AG09319 (cell line): ENCODE measurements at places on chromosomes 5 and 9.
A peak's percentile ranks its signal among the peaks of the same experiment; 100 is the strongest.

- DNase-seq: no peak
Measured at GRCh38 chr9:118094387-118094786, 390.2 kb downstream of the TLR4 start.

DNA sequence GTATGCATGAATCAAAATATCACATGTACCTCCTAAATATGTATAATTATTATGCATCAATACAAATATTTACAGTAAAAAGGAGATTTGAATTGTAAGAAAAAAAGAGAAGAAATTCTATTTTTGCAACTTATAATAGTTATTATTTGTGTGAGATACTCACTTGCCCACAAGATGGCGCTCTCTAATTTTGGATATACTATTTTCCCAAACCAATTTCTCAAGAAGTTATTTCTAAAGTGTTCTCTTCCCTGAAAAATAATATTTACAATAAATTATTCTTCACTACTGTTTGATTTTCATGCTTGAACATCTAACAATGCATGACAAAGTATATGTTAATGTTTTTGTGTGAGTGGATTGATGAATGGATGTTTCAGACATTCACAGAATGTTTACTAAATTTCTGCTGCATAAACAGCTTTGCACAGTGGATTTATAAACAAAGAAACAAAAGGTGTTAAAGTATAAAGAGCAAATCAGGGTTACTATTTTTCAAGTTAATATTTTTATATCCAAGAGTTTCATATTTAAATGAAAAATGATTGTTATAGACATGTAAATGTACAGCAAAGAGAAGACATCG, 503.4 kb downstream of the PDE4D start:
- DNase-seq: peak; percentile 1

DNA sequence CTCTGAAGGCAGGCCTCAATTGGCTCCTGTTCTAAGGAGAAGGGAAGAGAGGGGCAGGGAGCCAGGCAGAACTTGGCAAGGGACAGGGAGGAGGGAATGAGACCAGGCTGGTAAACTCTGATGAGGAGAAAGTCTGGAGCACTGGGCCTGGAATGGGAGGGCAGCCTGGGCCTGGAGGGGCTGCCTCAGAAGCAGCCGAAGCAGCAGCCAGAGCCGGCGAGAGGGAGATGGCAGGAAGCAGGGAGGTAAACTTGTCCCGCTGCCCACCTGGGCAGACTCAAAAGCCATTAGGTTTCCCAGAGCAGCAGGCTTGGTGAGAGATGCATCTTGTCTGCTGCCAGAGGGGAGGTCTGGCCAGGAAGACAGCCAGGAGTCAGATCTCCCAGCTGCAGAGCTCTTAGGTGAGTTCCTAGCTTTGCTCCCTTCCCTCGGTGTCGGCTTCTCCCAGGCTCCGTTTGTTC, 37.0 kb upstream of the CRB2 start:
- no peak for DNase-seq

- DNase-seq: no peak
Measured at GRCh38 chr5:142432369-142432863, 107.6 kb upstream of the SPRY4 start.

DNA sequence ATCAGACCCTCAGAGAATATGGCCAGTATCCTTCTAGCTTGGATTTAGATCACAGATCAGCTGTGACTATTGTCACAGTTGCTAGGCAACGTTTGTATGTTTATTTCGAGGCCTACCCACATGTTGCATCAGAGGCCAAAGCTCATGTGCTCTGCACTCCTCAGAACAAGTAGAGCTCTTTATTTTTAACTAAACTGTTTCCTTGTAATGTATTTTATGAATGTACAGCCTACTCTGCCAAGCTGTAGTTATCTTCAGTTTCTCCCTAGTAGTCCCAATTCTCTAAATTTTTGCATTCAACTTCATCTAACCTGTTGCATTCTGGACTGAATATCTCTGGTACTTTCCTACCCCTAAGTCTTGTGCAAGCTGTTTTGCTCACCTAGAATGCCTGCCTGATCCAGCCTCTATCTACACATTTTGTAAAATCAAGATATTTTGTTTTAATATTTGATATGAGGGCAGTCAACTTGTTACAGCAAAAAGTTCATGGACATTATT, 52.8 kb downstream of the CAST start:
- DNase-seq: peak; percentile 79
